Left lobe of liver (tissue), 2 donors: ENCODE measurements at places on chromosomes 2 and 18. TPM values are rescaled to one million over a fixed set of nuclear protein-coding genes. Genes with fewer than 3 reads are reported as not detected.

RAB27B gene
- total RNA-seq: 1.0 TPM

RNF138 gene
- 12.0 TPM for total RNA-seq

DSG3 gene
- total RNA-seq: not detected

SCN7A gene
- total RNA-seq: 0.73 TPM

ALLC gene
- 0.20 TPM for total RNA-seq

RTP5 gene
- not detected for total RNA-seq

OTOS gene
- not detected for total RNA-seq

VWC2L gene
- not detected for total RNA-seq

VSNL1 gene
- total RNA-seq: 11.9 TPM
